ENCODE measurements at places on chromosomes 1 and 21.
A peak's percentile ranks its signal among the peaks of the same experiment; 100 is the strongest.

DNA sequence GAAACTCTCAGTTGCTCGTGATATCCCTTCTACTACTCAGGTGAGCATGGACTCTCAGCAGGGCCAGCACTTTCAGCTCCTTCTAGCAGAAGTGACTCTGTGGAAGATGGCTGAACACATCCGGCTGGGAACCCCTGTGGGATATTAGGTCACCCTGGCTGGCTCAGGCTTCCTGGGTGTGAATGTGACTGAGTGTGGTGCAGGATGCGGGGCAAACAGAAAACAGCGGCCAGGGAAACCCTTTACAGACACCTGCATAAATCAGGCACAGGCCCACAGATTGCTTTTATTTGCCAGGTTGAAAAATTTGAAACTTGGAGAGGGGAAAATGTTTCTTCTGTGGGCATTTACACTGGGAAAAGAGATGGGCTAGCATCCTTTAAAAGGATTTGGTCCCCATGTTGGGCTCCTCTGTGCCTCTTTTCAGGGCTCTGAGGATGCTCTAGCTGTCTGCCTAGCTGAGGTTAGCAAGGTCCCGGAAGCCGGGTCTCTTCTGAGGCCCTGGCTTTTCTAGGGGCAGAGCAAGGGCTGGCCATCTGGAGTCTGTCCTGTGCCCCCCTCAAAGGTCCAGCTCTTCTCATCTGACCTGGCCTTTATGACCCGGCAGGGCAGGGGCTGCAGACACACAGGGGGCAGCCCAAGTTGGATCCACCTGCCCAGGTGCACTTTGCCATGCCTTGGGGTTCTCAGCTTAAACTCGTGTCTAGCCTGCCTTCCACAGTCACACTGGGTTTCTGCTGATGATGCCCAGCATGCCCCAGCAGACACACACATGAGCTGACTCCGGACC is 243.0 kb downstream of the SIPA1L2 start:
- DNase-seq = no peak

DNA sequence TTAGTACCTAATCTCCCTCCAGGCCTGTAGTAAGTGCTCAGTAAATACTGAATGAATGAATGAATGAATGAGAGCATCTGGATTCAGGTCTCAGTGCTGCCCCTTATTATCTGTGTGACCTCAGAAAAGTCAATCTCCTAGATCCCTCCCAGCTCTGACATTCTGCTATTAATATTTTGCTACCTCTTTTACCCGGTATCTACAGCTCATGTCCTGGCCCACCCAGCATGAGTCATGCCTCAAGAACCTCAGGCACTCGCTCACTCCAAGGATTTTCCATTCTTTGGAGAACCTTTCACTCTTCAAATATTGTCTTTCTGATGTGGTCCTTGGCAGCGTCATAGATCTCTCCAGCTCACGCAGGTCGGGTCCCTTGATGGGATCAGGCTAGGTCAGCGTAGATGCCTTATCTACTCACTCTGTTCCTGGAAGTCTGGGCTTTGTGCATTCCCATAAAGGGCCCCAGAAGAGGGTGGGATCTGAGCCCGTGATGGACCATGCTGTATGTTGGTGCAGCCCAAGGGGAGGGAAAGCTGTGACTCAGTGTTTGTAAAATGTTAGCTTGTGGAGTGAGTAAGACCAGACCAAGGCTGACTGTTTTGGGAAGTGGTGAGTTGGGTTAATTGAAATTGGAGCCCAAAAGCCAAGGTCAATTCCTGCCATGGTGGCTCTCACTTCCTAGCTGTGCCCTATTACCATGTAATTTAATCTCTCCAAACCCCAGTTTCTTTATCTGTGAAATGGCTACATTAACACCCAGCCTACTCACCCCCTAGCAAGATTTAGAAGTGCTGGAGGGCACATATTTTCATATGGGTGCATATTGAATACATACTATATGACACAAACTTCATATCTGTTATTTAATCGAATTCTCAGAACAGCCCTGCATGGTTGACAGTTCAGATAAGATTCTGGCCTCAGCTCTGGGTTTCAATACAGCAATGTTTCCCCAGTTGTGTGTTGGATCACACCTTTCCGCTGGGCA is 214.1 kb upstream of the USP24 start:
- no peak for DNase-seq

GRCh38 chr21:39867198-39867650 is at the start of gene PCP4:
Gene PCP4 (plus strand): TSS chr21:39867438. CDS start chr21:39867502, 64 bp downstream.
- DNase-seq = peak; percentile 71

- no peak for DNase-seq
Observed at GRCh38 chr1:112906150-112906698, 49.8 kb downstream of the SLC16A1 start.

GRCh38 chr1:236143104-236143948 is 987 bp downstream of the GPR137B start:
- peak; percentile 42 for DNase-seq

DNA sequence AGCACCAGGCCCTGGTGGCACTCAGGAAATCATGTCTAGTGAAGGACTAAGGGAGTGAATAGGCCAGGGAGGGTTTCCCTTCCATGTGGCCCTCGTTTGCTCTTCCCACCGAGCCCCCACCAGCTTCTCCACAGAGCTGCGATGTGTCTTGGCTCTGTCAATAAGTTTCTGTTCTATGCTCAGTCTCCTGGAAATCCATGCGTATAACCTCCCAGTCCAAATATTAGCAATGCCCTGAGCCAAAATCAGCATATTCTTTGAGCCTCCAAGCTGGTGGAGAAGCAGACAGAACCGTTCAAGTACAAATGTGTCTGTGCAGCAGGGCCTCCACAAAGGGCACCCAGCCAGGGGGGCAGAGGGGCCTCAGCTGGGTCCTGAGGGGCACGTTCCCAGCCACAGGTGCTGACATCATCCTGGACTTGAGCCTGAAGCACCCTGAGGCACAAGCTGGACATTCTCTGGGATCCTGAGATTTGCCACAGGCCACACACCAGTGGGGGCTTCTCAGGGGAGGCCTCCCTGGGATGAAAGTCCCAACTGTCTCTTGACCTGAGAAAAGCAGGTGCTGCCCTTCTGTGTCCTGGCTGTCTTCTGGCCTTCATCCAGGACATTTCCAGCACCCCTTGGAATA is 350.5 kb upstream of the VAMP3 start:
- peak; percentile 31 for DNase-seq

DNA sequence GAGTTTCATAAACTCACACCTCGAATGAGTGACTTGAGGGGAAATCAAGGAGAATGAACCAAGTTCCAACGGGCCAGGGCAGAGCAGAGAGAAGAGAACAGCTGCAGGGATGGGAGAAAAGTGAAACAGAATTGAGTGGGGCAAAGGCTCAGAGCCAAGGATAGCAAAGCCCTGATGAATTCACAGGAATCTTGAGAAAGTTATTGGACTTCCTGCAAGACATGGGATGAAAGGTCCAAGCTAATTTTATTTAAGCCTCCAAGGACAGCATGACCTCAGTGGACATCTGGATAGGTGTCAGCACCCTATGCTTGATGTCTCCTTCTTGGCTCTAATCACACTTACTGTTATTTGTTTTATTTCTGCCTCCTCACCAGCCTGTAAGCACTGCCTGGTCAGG is 43.0 kb upstream of the RAVER2 start:
- no peak for DNase-seq

DNA sequence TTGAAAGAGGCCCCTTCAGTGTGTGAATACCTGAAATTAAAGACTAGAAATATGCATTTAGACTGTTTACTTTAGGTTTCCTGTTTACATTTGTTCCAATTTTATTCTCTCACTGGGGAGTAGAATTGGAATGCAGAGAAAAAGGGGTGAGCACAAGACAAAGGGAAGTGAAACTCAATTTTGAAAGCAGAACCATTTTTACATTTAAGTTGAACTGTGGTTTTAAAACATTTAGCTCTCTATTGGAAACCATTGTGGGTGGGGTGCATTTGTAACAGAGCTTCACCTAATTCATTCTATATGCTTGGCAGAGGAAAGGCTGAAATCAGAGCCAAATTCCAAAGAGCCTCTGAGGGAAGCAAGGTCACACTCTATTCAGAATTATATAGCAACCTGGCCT is 235.3 kb upstream of the C1orf105 start:
- peak; percentile 68 for DNase-seq

Measured in left hindlimb (tissue), 1 donor.